ENCODE measurements at places on chromosomes 13 and 19.

- DNase-seq = no peak
Measured at GRCh38 chr19:38989066-38989605, 13.6 kb upstream of the FBXO17 start.

DNA sequence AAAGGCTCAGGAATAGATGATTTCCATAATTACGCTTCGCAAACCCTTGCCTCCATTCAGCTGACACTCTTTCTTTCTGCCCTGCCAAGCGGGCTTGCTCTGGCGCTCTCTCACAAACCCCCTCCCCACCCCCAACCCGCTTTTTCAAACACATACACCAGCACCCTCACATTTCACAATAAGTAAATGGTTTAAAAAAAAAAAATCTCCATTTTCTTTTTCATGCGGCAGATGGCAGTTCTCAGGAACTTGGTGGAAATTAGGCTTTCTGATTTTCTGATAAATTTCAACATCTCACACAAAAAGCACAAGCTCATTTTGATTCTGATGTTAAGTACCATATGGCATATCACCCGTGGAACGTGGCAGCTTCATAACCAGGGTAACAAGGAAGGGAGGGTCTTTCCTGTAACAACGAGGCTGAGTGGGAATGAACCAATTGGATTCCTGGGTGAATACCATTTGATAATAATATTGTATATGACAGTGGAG lies 43.8 kb downstream of the C13orf42 start:
- no peak for DNase-seq

- DNase-seq = no peak
Measured at GRCh38 chr19:30817965-30818567, 445.9 kb downstream of the ZNF536 start.

DNA sequence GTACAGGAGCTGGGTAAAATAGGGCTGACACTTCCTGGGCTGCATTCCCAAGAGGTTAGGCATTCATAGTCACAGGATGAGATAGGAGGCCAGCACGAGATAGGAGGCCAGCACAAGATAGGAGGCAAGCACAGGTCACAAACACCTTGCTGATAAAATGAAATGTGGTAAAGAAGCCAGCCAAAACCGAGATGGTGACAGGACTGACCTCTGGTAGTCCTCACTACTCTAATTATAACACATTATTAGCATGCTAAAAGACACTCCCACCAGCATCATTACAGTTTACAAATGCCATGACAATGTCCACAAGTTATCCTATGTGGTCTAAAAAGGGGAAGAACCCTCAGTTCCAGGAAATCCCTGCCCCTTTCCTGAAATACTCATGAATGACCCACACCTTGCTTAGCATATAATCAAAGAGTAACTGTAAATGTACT lies 20.9 kb upstream of the IGSF23 start:
- DNase-seq = no peak

DNA sequence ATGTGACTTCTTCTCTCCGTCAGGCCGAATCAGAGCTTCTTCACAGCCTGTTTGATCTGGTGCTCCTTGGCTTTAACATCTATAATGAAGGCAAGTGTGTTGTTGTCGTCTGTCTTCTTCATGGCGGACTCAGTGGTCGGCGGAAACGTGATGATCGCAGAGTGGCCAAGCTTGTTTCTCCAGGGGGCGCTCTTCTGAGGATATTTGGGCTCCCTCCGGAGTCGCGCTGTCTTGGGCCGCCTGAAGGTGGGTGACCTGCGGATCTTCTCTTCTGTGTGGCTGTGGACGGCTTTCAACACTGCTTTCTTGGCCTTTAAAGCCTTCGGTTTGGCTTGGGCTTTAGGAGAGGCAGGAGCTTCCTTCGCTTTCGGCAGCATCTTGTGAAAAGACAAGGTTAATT lies 9.8 kb downstream of the TPRX1 start:
- no peak for DNase-seq

DNA sequence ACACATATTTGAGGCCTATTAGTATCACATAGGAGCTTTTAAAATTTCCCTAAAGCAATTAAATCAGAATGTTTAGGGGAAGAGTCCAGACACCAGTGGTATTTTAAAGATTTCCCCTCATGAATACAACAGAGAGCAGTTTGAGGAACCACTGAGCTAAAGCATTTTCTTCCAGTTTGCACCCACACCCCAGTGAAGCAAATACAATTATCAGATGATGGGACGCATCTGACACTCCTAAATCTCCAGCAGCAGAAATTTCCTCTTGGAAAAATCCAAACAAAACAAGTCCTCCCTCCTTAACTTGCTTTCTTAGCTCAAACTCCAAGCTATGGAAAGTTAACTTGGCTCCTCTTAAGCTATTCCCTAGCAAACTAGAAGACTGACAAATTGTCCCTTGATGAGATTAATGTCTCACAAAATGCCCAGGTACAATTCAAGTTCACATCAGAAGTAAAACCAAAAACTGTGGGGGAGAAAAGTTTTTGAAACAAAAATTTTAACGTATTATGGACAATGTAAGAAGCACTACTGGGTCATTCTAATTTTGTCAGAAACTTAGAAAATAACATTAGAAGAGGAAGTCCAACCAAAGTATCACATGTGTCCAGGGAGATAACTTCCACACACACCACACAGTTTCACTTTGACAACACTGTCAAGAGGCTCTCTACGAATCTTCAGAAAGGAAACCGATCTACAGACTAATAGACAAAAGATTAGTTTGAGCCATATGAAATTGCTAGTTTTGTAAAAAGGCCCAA lies 74.1 kb downstream of the ABCC4 start:
- no peak for DNase-seq

DNA sequence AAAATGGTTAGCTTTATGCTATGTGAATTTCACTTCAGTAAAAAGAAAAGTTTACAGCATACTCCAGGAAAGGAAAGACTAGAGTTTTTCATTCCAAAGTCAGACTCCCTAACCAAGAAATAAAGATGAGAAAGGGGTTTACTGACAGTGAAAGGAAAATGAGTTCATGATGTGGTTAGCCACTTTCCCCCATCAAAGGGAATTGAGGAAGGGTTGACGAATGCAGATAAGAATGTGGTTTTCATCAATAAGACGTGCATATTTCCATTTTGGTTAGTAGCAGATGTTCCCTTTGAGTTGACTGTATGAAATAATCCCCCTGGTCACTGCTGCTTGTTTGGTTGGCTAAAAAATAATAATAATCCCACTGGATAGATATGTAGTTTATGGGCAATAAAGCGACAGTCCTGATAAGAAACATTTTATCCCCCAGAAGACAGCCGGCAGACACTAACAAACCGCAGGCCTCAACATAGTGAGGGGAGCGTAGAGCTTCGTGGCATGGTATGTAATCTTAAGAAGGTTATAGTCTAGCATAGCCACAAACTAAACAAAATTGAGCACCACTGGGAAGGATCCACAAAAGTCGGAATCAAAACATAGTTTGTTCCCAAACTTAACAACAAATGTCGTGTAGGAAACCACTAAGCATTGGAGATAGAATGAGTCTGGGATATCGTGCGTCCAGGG lies 114.8 kb downstream of the COL4A2 start:
- DNase-seq = no peak

DNA sequence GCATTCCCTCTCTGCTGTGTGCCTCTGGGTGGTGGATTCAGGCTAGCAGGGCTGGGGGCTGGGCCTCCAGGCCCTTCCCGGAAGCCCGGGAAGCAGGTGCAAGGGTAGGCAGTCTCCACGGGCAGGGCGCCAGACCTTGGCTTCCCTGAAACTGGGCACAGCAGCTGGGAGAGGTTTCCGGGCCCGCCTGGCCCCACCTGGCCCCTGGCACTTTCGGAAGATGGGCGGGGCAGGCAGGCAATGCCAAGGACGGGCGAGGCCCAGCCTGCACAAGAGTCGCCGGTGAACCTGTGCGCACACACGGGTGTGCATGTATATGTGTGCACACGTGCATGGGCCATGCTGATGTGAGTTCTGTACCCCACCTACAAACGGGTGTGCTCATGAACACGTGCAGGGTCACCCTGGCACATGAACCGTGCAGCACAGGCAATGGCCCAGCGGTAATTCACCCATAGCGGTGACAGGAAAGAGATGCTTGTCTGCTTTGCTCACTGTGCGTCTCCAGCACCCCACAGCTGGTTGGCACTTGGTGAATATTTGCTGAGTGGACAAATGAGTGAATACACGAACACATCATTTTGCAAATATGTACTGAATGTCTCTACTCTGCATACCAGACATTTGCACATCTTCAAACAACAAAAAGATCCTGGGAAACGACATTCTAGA lies 15.3 kb downstream of the GADD45B start:
- no peak for DNase-seq

GRCh38 chr13:48629277-48629676 lies 24.5 kb upstream of the CYSLTR2 start:
- DNase-seq = no peak

DNA sequence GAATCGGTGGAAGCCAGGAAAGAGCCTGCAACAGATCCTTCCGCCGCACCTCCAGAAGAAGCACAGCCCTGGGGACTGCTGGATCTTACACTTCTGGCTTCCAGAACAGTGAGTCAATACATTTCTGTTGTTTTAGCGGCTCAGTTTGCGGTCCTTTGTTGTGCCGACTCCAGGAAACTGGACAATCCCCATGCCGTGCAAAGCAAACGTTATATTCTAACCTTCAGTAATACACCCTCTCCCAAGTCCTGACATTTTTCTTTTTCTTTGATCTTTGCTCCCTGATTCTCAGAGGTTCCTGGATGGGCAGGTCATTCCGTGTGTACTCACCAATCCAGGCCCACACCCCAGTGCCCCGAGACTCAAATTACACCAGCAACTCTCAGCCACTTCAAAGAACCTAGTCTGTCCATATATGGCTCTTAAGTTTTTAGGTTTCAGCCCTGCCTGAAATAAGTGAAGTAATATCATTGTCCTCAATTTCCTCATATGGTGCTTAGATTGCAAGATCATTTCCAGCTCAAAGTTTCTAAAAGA lies 387.1 kb upstream of the SGCG start:
- DNase-seq = no peak

- no peak for DNase-seq
Measured at GRCh38 chr19:46124638-46125115, at the start of gene IGFL3. IGFL3 (minus strand) TSS chr19:46124688; CDS start chr19:46124649, 39 bp downstream.

DNA sequence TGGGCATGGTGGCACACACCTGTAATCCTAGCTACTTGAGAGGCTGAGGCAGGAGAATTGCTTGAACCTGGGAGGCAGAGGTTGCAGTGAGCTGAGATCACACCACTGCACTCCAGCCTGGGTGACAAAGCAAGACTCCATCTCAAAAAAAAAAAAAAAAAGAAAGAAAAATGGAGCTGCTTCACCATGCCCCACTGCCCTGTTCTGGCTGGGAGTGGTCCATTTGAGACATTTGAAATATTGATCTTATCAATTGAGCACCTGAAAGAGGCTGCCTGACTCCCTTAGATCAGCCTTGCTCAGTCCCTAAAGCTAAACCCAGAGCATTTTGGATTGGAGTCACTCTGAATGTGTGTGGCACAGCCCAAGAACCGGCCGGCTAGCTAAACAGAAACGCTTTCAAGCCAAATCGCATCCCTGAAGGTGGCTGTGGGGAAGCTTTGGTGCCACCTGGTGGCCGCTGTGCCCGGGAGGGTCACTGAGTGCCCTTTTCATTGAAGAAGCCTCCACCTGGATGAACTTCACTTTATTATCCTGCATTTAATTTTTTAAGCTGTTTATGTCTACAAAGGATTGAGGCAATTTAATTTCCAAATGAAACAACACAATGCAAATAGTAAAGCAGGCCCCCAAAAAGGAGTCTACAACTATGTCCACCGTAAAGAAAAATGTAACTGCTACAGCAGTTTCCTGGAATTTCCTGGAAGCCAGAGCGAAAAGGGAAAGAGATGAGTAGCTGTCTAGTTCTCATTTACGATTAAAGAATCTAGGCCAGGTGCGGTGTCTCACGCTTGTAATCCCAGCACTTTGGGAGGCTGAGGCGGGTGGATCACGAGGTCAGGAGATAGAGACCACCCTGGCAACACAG lies 53.1 kb upstream of the SERPINE3 start:
- peak; percentile 45 for DNase-seq

DNA sequence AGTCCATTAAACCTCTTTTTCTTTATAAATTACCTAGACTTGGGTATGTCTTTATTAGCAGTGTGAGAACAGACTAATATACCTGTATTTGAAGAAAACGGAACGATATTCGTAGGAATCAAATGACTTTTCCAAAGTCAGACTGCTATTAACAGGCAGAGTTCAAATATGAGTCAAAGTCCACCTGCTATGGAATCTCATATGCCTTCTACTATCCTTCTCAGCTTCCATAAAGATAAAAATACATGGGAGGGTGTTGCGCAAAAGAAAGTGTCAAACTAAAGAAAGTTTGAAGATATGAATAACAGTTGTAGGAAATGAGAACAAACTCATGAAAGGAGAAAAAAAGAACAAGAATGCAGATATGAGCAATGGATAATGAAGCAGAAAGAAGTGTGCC lies 704.6 kb downstream of the EFNB2 start:
- DNase-seq = no peak

DNA sequence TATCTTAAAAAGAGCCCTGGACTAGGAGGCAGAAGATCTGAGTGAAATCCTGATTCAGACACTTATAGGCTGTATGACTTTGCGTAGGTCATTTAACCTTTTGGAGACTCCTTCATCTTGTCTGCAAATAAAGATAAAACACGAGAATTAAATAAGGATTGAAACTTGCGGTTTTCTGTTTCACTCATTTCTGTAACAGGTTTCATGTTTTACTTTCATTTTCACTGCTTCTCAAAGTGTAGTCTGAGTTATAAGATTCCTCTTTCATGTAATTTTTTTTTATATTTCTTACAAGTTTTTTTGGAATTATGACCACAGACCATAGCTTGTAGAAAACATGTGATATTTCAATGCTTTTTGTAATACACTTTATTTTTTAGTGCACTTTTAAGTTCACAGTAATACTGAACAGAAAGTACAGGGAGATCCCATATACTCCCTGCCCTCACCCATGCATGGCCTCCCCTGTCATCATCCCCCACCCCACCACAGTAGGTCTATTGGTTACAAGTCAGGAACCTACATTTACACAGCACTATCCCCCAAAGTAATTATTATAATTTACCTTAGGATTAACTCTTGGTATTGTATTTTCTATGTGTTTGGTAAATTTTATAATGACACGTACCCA lies 174.6 kb downstream of the ITGBL1 start:
- peak; percentile 4 for DNase-seq

- DNase-seq = no peak
Measured at GRCh38 chr13:114145256-114145655, 12.8 kb upstream of the RASA3 start.

- no peak for DNase-seq
Measured at GRCh38 chr13:68550330-68550729, 1320.2 kb upstream of the PCDH9 start.

Data from NK-92 treated with Interleukin-12 subunit alpha and Interleukin-12 subunit beta, amount 100 ng/mL, for 24 hours (cell line).